Stimulated activated CD8-positive, alpha-beta memory T cell treated with anti-CD3 and anti-CD28 coated beads, Interleukin-7, amount 100 ng/mL, for 1 hour (primary cell): ENCODE measurements at places on chromosomes 5 and 9.

- DNase-seq, result no peak
Observed at GRCh38 chr9:35679766-35680330, 6.1 kb downstream of the CA9 start.

DNA sequence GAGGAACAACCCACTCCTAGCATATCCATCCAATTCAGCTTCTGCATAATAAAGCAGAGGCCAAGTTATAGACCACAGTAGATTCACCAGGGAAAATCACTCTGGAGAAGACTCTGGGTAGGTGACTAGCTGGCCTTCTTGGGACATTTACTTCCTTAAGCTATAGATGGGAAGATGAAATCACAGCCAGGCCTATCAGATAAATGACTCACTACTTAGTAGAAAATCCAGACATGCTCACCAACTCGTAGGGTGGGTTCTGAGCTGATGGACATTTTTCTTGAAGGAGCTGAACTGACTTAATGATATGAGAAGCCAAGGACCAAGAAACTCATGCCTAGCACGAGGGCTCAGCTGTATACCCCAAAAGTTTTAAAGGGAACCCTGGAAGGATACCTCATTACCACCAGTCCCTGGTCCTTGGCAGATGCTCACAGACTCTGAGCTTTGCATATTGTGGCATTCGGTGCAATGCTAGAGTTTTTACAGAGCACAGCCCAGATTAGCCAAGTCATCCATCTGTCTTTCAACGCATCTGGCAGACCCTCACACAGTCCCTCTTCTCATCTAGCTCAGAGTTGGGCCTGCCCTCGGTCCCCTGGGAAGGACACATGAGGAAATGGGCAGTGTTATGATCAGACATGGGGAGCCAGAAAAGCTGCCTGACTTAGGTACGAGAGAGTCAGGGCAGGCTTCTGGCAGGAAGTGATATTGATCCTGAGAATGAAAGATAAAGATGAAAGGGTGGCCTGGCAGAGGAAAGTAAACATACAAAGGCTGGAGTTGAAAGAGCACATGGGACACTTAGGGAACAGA is 15.0 kb downstream of the ACSL6 start:
- DNase-seq, result no peak

- DNase-seq, result no peak
Observed at GRCh38 chr9:19895006-19895405, 106.2 kb upstream of the SLC24A2 start.

DNA sequence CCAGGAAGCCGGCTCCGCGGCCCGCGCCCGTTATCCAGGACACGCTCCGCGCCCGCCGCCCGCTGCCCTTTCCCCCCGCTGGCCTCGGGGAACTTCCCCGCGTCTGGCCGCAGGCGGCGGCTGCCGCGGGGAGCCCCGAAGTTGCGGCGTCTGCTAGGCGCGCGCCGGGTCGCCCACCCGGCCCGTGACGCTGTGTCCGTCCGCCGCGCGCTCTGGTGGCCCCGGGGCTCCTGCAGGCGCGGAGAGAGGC is 621 bp upstream of the GCNT4 start:
- no peak for DNase-seq

DNA sequence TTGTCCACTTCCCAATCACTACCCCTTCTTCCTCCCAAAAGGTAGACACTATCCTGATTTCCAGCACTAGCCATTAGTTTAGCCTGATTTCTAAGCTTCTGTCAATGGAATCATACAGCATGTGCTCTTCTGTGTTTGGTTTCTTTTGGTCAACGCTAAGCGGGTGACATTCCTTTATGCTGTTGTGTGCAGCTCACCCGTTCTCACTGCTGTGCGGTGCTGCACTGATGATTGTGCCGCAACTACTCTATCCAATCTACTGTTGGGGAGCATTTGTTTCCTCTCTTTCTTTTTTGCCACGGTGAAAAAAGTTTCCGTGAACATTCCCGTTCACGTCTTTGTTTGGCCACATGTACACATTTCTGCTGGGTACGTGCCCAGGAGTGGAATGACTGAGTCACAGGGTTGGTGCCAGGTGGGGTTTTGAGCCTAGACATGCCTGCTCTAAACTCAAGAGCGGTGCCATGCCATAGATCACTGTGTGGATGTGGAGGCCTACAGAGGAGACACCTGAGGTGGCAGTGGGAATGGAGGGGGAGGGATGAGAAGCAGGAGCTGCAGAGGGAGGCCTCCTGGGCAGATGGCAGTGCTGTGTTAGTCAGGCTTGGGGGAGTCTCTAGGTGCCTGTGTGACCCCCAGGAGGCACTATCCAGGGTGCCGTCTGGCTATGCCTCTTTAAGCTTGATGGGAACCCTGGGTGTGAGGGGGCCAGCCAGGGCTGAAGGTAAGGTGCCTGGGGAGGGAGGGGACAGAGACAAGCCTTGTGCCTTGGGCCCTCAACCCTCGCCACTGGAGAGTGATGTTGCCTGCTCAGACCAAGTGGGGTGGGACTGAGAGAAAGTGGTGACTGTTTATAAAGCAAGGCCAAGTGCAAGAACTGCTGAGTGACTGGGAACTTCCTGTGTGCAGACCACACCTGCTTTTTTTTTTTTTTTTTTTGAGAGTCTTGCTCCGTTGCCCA is 11.4 kb upstream of the ANKRD33B start:
- DNase-seq, result no peak

DNA sequence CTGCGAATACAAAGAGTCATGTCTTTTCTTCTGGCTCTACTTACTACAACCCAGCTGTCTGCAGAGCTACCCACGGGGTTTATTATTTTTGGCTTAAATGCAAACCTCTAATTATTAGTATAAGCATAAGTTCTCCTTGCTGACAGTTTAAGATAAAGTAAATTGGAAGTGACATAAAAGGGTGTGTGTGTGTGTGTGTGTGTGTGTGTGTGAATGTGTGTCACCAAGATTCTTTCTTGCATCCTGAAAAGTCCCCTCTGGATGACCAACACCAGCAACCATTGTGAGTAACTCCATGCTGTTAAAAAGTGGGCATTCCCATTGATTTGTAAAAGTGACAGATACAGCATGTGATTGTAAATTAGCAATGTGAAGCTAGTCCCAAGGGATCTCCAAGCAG is 803.8 kb upstream of the ZNF608 start:
- no peak for DNase-seq

DNA sequence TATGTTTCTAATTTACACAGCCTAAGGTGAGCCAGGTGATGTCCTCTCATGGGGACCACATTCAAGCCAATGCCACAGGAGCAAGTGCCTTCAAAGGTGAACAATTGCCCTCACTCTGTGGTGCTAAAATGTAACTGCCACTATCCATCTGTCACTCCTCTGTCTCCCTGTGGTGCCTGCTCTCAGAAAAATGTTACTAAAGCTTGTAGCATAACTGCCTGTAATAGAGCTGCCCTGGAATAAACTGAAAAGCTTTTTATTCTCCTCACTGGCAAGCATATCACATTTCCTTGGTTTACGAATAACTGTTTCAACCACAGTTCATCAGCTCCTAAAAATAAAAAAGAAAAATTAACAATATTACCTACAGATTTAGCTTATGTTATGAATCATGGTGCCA is 142.4 kb downstream of the ST8SIA4 start:
- DNase-seq, result no peak

- no peak for DNase-seq
Observed at GRCh38 chr9:92980085-92980745, 32.9 kb downstream of the FGD3 start.

DNA sequence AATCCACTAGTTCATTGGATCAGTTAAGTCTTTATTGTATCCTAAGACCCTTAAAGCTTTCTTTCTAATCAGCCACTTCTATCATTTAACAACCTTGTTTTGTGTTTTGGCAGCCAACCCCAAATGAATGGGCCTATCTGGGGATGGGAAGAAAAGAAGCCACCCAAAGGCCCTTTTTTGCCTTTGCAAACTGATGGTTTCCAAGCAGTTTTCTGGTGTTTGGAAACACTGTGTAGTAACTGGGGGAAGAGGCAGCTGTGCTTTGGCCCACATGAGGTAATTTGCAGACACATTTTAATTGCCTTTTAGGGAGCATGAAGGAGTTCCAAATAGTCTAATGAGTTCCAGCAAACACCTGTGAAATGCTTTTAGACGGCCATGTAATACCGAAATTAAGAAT is 1751.3 kb upstream of the WWC1 start:
- no peak for DNase-seq

GRCh38 chr9:98124637-98125426 is 5.8 kb upstream of the TRIM14 start:
- DNase-seq, result no peak

DNA sequence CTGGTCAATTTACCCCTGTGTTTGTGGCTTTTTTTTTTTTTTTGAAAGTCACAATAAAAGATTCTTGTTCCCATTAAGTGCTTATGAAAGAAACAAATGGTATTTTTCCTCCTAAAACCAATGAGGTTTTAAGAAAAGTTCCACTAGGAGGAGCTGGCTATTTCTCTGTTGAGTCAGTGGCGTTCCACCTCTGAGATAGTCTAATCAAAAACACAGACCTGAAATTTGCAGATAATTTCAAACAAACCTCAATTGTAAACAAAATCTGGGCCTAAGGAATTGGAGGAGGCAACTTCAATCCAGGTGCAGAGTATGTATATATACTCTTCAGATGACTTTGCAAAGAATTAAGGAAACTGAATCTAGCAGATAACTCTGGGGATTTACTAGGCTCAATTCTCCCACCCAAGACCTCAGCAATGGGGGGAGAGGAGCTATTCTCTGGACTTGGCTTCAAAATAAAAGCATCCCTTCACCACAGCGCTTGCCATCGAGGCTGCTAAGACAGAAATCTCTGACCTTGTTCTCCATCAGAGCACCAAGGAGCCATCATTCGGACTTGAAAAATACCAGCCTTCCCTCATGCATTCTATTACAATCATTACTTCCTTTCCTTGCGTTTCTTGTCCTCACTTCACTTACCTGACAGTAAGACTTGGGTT is 52.4 kb downstream of the FANCC start:
- no peak for DNase-seq

GRCh38 chr5:154092356-154093141 is 53.8 kb downstream of the MFAP3 start:
- no peak for DNase-seq

DNA sequence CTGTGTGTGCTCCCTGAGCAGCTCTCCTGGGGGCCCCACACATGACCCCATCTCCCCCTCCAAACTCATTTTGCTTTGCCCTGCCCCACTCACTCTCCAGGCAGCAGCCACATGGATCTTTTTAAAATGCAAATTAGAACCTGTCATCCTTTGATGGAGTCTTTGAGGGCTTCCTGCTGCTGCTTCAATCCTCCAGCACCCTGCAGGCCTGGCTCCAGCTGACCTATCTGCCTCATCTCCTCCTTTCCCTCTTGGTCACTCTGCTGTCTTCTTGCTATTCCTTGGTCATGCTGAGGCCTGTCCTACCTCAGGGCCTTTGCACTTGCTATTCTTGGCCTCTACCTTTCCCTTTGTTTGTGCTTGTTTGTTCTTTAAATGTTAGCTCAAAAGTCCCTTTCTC is 17.9 kb downstream of the NDST1 start:
- DNase-seq, result no peak

- no peak for DNase-seq
Observed at GRCh38 chr5:102971676-102972293, 148.2 kb downstream of the GIN1 start.

- DNase-seq, result no peak
Observed at GRCh38 chr9:126499005-126499910, 114.5 kb upstream of the LMX1B start.

GRCh38 chr5:102036927-102037326 is 259.2 kb downstream of the SLCO4C1 start:
- DNase-seq, result no peak

DNA sequence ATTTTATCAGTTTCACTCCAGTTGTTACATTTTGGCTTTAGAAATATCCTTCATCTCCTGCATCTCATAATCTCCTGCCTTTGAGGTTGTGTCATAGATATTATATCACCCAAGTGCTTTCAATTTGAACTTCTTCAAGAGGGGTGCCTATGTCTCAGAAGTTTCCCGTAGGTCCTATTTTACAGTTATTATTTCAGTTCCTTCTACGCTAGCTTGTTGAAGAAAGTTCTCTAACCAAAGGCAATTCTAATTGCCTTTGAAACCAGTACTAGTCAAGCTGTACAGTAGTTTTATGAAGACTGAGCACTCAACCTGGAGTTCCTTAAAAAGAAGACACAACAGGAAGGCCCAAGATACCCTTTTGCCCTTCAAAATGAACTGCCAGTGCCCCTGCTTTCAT is 116.4 kb downstream of the ZCCHC7 start:
- no peak for DNase-seq

- no peak for DNase-seq
Observed at GRCh38 chr9:92635760-92636159, 34.2 kb downstream of the IPPK start.

DNA sequence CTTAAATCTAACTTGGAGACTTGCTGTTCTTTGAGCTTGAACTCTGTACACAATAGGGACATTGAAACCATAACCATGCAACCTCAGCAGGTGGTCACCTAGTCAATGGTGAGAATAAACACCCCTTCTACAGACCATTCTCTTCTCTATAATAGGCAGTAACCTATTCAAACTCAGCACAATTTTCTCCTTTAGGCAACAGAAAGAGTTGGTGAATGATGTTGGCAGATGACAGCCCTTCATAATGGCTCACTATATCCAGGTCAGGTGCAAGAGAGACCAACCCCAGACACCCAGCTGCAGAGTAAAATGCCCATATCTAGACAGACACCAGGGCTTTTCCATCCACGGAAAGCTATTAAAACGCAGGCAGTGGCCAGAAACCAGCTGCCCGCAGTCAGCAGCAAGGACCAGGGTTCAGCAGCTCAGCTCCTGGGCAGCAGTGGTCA is 106.7 kb downstream of the SERINC5 start:
- DNase-seq, result no peak

GRCh38 chr9:38708759-38709158 is 11.2 kb downstream of the FAM240B start:
- no peak for DNase-seq

DNA sequence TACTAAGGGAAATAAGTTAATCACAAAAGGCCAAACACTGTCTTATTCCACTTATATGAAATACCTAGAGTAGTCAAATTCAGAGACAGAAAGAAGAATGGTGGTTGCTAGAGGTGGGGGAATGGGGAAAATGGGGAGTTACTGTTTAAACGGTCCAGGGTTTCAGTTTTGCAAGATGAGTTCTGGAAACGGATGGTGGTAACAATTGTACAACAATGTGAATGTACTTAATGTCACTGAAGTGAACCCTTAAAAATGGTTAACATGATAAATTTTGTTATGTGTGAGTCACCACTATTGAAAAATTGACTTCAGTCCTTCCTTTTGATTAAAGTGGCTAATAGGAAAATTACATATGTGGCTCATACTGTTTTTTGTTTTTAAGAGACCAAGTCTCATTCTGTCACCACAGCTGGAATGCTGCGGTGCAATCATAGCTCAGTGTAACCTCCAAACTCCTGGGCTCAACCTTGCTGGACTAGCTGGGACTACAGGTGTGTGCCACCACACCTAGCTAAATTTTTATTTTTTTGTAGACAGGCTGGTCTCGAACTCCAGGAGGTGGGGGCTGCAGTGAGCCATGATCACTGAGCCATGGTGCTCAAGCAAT is 8.7 kb downstream of the UBQLN1 start:
- DNase-seq, result no peak

DNA sequence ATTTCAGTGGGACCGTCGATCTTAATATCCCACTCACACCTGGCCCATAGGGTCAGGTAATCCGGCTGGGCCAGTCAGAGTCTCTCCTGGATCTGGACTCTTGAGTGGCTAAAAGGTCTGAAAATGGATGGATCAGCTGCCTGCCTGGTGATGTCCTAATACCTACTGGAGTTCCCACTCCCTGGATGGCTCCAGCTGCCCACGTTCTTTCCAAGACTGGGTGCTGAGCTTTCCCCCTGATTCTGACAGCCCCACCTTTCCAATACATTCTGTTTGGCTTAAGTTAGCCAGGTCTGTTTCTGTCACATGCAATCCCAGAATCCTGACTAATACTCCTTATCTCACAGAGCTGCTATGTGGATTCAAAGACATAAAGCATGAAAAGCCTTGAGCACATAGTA is 10.2 kb downstream of the SH3PXD2B start:
- no peak for DNase-seq
